ENCODE measurements at places on chromosomes 1 and 21. TPM values are rescaled to one million over a fixed set of nuclear protein-coding genes. Genes with fewer than 3 reads are reported as not detected.

PLA2G2F gene
- polyA plus RNA-seq, result not detected

CASQ1 gene
- polyA plus RNA-seq, result not detected

FMO4 gene
- polyA plus RNA-seq, result 25.8 TPM

SERPINC1 gene
- 0.82 TPM for polyA plus RNA-seq

CD1E gene
- polyA plus RNA-seq, result not detected

OLFML2B gene
- polyA plus RNA-seq, result 2.9 TPM

MAN1C1 gene
- 65.5 TPM for polyA plus RNA-seq

SETD4 gene
- polyA plus RNA-seq, result 14.2 TPM

SMPDL3B gene
- 5.9 TPM for polyA plus RNA-seq

RPS27 gene
- 4,953 TPM for polyA plus RNA-seq

KHDC4 gene
- polyA plus RNA-seq, result 19.8 TPM

MFAP2 gene
- 8.2 TPM for polyA plus RNA-seq

LIN9 gene
- 0.73 TPM for polyA plus RNA-seq

FASLG gene
- polyA plus RNA-seq, result not detected

SLFNL1 gene
- polyA plus RNA-seq, result 0.32 TPM

LY9 gene
- polyA plus RNA-seq, result 0.41 TPM

TMEM63A gene
- 25.5 TPM for polyA plus RNA-seq

TBX15 gene
- polyA plus RNA-seq, result not detected

CD53 gene
- polyA plus RNA-seq, result 10.7 TPM

WNT2B gene
- polyA plus RNA-seq, result 0.75 TPM

SELENBP1 gene
- 161 TPM for polyA plus RNA-seq

ZNF648 gene
- polyA plus RNA-seq, result not detected

ELK4 gene
- 4.2 TPM for polyA plus RNA-seq

F3 gene
- polyA plus RNA-seq, result 19.0 TPM

SEMA6C gene
- 17.4 TPM for polyA plus RNA-seq

TMEM240 gene
- 1.7 TPM for polyA plus RNA-seq

NBPF12 gene
- polyA plus RNA-seq, result 4.5 TPM

OR2T11 gene
- polyA plus RNA-seq, result not detected

FCRL1 gene
- polyA plus RNA-seq, result not detected

FMOD gene
- 7.0 TPM for polyA plus RNA-seq

CFAP141 gene
- polyA plus RNA-seq, result not detected

DCDC2B gene
- not detected for polyA plus RNA-seq

LRRC38 gene
- not detected for polyA plus RNA-seq

HMGB4 gene
- polyA plus RNA-seq, result not detected

SZRD1 gene
- 77.3 TPM for polyA plus RNA-seq

MYOC gene
- polyA plus RNA-seq, result not detected

APCS gene
- polyA plus RNA-seq, result 1.5 TPM

SLC6A17 gene
- polyA plus RNA-seq, result 1.7 TPM

FCMR gene
- polyA plus RNA-seq, result 1.3 TPM

SPRR5 gene
- polyA plus RNA-seq, result not detected

PDZK1 gene
- polyA plus RNA-seq, result 659 TPM

PRDM16 gene
- 3.0 TPM for polyA plus RNA-seq

UBL4B gene
- not detected for polyA plus RNA-seq

BATF3 gene
- polyA plus RNA-seq, result 3.3 TPM

PERM1 gene
- 0.86 TPM for polyA plus RNA-seq

OR2L8 gene
- polyA plus RNA-seq, result not detected

S100A6 gene
- polyA plus RNA-seq, result 1,580 TPM

PROK1 gene
- polyA plus RNA-seq, result not detected

S100B gene
- polyA plus RNA-seq, result 2.6 TPM

IGSF9 gene
- 1.3 TPM for polyA plus RNA-seq

Data from kidney (tissue), 22 donors.